ENCODE measurements at places on chromosomes 13 and 19.

GRCh38 chr13:96540670-96541069, 450.8 kb downstream of the HS6ST3 start:
- no peak overlapping the region for H3K4me3 ChIP-seq
- H3K27ac ChIP-seq = no peak overlapping the region
- no peaks in the 10 kb centered on the region for H3K27me3 ChIP-seq
- H3K4me1 ChIP-seq = no peaks in the 10 kb centered on the region

GRCh38 chr13:30093236-30093635, 214.1 kb downstream of the KATNAL1 start:
- no peak for DNase-seq
- H3K4me1 ChIP-seq = no peaks in the 10 kb centered on the region
- H3K27me3 ChIP-seq = no peaks in the 10 kb centered on the region
- H3K27ac ChIP-seq = no peak overlapping the region
- no peaks in the 10 kb centered on the region for H3K36me3 ChIP-seq

GRCh38 chr19:45322744-45323281, at the start of gene CKM:
Gene CKM, minus strand, starts transcription at chr19:45322875. Its CDS starts 3,162 bp downstream, at chr19:45319713.
- H3K27me3 ChIP-seq = no peaks in the 10 kb centered on the region
- peak within 1 kb of the TSS; percentile 100 for H3K27ac ChIP-seq
- H3K36me3 ChIP-seq = peaks cover 14% of the 10 kb centered on the region

- peaks cover 56% of the 10 kb centered on the region for H3K27me3 ChIP-seq
- DNase-seq = no peak
- no peaks in the 10 kb centered on the region for H3K36me3 ChIP-seq
- H3K27ac ChIP-seq = no peak overlapping the region
Measured at GRCh38 chr13:107866941-107867623, 348.3 kb downstream of the LIG4 start.

DNA sequence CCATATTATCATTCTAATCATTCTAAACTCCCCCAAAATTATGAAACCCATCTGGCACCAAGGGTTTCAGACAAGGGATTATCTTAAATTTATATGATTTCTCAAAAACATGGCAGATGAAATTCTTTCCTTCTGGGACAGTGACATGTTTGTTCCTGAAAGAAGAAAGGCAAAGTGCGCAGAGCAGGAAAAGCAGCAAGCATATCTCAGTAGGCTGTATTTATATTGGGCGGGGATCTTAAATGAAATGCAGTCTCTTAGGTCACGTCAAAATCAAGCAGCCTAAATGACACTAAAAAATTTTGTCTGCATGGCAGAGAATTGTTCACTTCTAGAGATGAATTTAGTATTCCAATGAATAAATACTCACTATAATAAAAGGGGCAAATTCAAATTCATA, 49.3 kb downstream of the RCBTB2 start:
- H3K4me3 ChIP-seq = no peak overlapping the region
- no peaks in the 10 kb centered on the region for H3K4me1 ChIP-seq
- H3K36me3 ChIP-seq = peaks cover 16% of the 10 kb centered on the region
- no peak for DNase-seq

DNA sequence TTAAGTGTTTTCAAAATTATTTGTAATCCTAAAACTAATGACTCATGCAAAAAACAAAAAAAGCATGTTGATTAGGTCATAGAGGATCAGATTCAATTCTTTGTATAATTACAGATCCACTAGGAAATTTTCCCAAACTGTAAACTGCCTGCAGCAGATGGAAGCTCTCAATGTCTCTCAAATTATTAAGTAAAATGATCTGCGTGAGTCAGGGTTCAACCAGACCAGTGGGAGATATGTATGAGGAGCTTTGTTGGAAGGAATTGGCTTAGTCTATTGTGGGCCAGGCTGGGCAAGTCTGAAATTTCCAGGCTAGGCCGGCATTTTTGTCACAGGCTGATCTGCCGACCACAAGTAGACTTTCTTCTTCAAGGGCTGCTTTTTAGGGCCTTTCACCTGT, 14.4 kb upstream of the SACS start:
- no peaks in the 10 kb centered on the region for H3K36me3 ChIP-seq
- H3K4me3 ChIP-seq = no peak overlapping the region
- H3K27me3 ChIP-seq = no peaks in the 10 kb centered on the region
- no peak for DNase-seq
- H3K27ac ChIP-seq = peak overlapping the region; percentile 33
- peaks cover 14% of the 10 kb centered on the region for H3K4me1 ChIP-seq

DNA sequence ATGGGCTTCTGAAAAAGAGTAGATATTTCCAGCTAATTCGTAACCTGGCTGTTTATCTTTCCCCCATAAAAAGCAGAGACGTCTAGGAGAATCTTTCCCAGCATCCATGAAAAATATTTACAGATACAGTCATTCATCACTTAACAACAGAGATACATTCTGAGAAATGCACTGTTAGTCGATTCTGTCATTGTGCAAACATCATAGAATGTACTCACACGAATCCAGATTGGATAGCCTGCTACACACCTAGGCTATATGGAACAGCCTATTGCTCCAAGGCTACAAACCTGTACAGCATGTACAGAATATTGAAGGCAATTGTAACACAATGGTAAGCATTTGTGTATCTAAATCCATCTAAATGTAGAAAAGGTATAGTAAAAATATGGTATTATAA, 530.2 kb upstream of the NBEA start:
- no peaks in the 10 kb centered on the region for H3K27me3 ChIP-seq
- H3K27ac ChIP-seq = no peak overlapping the region
- DNase-seq = no peak

DNA sequence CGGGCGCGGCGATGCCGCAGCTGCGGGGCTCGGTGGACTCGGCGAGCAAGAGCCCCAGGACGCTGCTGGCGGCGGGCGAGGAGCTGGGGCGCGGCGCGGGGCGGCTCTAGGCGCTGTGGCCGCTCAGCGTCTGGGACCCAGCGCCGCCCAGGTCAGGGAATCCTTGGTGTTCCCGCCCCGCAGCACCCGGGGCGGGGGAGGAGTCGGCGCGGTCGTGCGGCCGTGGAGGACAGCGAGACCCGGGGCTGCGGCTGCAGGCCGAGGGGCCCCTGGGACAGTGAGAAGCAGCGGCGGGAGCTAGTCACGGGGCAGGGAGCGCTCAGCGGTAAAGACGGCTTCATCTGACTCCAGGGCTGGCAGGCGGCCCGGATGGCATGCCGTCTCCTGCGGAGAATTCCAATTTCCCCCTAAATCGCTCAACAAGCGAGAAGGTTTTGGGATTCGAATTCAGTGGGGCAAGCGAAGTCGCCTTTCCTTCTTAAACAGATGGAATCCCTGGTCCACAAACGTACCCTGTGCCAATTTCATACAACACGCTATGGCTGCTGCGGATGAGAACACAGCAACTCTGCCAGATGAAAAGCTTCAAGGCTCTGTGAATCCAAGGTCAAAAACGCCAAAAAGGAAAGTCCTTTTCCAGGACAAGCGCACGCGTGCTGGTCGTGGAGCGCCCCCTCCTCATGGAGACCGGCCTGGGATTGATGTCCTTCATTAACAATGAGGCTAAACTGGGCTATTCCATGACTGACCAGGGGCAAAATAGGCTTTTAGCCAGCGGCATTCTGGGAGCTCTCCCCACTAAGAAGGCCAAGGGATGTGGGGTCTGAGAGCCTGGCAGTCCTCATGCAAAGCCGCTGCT, 4.2 kb upstream of the ZSCAN4 start:
- peaks cover 3% of the 10 kb centered on the region for H3K4me1 ChIP-seq
- peak overlapping the region; percentile 47 for H3K4me3 ChIP-seq
- no peaks in the 10 kb centered on the region for H3K36me3 ChIP-seq
- H3K27ac ChIP-seq = peak overlapping the region; percentile 28
- DNase-seq = peak; percentile 16
- H3K27me3 ChIP-seq = no peaks in the 10 kb centered on the region
